ENCODE measurements at places on chromosomes 6 and 20.

- no peak for DNase-seq
These were observed 415.6 kb downstream of the GJA1 start for GRCh38 chr6:121851056-121851455.

GRCh38 chr20:1565461-1565860 is 8.0 kb upstream of the SIRPD start:
- DNase-seq: no peak

DNA sequence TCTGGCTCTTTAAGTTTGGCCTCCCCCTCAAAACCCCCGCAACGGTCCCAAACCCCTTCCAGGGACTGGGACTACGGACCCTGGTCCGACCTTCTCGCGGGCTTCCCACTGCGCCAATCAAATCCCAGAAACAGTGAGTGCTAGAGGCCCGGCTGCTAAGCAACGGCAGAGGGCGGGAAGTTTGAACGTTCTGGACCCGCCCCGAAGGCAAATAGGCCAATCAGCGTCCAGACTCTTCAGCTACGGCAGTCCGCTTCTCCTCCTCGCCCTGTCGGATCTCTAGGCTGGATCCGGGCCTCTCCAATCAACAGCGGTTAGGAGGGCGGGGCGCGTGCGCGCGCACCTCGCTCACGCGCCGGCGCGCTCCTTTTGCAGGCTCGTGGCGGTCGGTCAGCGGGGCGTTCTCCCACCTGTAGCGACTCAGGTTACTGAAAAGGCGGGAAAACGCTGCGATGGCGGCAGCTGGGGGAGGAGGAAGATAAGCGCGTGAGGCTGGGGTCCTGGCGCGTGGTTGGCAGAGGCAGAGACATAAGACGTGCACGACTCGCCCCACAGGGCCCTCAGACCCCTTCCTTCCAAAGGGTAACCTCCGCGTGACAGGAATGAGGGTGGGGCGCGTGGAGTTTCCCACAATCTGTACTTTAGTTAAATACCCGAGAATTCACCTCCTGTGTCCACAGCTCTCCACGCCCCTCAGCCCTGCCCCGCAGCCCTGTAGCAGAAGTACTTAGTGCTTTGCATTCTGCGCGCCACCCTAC is at the start of gene MSH5:
Gene MSH5 (plus strand): TSS at position 367 of the 758 bp plus-strand sequence. CDS start 462 bp downstream, outside the sequence.
- DNase-seq: peak; percentile 95

DNA sequence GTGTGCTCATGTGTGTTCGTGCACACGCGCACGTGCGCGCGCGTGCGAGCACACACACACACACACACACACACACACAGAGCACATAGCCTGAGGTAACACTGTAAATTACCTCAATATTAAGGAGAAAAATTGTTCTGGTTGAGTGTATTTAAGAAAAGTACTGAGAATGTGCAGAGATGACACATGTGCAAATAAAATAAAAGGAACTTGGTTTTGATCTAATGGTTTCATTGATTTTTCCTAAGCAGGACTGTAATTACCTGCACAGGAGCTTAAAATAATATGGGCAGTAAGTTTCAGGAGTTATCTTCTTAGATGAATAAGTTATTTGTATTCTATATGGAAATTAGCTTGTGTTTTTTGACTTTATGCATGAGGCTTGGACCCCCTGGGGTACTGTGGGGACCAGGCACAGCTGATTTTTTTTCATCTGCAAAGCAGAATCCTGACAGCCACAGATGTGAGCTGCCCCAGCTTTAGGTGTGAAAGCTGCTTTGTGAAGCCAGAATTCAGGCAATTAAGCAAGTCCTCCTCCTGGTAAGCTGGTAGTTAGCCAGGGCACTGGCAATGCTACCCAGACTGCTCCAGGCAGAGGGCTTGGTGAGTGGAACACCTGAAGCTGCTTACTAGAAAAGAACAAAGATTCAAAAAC is 1040.6 kb upstream of the CITED2 start:
- no peak for DNase-seq

DNA sequence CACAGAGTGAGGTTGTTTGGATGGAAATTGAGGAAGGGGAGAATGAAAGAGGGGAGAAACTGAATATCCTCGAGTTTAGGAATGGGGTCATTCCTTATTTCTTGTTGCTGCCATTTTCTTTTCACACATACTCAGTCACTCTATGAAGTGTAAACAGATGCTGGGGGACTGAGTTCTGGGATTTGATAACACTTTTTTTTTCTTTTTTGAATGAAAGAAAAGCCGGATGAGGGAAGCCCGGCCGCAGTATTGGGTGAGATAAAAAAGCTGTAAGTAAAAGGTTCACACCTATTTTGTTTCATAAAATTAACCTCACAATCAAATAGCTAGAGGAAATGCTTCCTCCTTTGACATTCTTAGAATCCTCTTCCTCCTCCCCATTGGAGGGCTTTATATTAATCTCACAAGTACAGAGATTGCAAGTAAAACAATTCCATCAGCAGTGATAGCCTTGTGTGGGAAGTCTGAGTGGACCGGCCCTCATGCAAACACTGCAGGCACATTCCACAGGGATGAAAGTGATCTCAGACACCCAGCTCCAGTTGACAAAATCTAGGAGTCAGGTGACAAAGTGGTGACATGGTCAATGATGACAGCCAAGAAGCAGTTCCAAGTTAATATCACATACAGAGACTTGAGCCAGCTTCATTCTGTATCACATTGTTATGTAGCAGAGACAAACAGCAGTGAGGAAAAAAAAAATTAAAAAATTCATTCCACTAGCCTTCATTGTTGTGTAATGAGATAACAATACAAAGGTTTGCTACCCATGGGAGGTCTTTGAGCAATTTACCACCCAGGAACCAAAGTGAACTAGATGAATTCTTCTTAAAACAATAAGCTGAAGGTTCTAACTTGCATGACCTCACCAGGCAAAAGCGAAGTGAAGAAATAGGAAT is 391.1 kb upstream of the HSF2 start:
- DNase-seq: no peak

DNA sequence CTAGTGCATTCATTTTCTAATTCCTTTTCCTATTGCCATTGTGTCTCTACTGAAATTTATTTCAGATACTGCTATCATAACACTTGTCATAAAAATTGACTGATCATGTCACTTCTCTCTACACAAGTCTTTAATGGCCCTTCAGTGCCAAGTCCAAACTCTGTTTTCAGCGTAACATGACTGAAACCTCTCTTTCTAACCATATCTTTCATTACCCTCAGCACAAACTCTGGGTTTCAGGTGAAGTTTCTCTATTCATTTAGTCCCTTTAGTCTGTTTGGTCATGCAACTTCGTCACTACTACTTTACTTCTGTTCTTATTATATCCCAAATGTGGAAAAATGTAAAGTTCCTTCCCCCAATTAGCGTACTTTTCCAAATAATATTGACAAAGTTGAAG is 234.9 kb downstream of the OGFRL1 start:
- no peak for DNase-seq

GRCh38 chr6:74931558-74931957 is 274.3 kb downstream of the COL12A1 start:
- DNase-seq: no peak

GRCh38 chr6:37478827-37479226 is 20.9 kb downstream of the CCDC167 start:
- DNase-seq: no peak

GRCh38 chr6:44476849-44477248 is 89.3 kb downstream of the CDC5L start:
- no peak for DNase-seq

DNA sequence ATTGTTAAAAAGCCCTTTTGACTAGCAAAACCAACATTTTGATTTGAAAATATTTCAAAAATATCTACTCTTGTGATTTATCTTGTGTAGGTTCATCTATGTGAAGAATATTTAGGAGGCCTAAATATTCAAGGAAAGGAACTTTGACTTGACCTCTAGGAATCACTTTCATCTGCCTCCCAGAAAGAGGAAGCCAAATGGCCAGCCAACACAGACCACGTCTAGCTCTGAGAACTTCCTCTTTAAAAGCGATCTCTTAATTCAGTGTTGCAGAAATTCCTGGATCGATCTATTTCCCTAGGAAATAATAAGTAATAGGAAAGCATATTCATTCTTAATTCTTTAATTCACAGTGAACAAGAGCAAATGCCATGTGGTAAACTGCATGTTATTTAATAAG is 9.6 kb upstream of the MOXD1 start:
- DNase-seq: no peak

DNA sequence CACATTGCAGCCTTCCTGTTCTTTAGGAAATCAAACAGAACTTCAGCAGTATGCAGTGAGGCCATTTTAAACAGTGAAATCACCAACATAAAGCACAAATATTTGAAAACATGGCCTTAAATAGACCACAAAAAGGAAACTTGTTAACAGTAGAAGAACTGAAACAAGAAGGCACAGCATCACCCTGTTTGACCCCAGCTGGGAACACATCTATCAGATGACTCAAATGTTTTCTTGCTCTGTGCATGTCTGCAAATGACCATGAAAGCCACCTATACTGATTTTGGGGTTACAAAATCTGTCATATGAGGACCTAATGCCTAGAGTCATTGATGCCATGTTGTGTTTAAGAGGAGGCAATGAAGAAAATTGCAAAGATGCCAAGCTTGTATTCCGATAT is 123.8 kb upstream of the ADGRF1 start:
- no peak for DNase-seq

DNA sequence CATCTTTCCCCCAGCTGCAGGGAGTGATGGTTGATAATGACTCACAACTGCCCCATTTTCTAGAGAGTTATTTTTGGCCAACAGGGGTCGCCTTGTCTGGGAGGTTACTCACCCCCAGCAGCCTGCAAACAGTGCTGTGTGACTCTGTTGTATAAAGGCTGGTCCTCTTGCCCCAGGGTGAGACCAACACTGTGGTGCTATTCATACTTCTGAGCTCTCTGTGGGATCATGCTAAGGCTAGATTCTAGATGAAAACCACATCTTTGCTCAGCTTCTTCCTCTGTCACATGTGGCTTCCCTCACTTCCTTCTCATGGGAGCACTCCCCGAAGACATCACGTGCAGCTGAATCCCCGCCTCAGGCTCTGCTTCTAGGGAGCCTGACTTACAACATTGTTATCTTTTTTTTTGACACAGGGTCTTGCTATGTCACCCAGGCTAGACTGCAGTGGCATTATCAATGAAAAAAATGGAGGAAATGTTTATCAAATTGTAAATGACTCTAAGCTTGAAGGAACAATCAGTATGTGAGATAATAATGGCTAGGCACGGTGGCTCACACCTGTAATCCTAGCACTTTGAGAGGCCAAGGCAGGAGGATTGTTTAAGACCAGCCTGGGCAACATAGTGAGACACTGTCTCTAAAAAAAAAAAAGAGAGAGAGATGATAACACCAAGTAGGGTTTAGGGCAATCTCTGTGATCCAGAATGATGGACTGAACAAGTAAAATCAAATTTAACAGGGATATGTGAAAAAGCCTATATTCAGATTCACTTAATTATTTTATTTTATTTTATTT is 55.7 kb upstream of the SLC23A2 start:
- peak; percentile 72 for DNase-seq

GRCh38 chr6:153167907-153168306 is 36.8 kb upstream of the RGS17 start:
- no peak for DNase-seq

DNA sequence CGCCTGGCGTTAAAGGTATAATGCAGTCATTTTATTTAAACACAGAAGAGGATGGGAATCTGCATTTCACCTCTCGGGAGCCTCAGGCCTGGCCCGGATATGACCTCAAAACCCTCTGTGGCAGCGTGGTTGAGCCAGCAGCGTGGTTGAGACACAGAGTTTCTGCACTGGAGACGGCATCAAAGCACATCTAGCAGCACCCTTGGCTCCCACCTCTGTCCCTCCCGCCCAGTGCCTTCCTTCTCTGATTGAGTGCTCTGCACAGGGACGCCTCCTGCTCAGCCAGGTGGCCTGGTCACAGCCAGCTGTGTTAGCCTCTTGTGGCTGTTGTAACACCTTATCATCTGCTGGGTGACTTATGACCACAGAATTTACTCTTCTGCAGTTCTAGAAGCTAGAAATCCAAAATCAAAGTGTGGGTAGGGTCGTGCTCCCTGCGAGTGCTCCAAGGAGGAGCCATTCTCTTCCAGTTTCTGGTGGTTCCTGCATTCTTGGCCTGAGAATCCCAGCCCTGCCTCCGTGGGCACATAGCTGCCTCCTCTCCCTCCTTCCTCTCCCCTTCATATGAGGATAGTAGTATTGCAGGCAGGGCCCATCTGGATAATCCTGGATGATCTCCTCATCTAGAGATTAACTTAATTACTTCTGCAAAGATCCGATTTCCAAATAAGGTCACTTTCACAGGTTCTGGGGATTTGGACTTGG is 156.7 kb downstream of the SYCP2 start:
- DNase-seq: no peak

DNA sequence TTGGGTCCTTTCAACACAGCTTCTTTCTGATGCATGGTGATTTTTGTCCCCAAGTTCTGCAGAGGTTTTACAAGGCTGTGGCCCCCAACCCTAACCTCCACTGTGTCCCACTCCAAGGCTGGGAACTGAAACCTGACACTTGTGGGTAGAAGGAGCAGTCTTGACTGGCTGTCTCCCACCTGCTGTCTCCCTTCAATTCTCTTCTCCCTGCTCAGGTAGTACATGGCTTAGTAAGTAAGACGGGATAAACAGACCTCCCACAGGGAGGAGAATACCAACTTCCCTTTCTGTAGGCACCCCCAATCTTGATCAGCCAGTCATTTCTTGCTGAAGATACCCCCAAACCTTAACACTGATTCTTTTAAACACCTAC is 25.0 kb downstream of the TGM6 start:
- no peak for DNase-seq

DNA sequence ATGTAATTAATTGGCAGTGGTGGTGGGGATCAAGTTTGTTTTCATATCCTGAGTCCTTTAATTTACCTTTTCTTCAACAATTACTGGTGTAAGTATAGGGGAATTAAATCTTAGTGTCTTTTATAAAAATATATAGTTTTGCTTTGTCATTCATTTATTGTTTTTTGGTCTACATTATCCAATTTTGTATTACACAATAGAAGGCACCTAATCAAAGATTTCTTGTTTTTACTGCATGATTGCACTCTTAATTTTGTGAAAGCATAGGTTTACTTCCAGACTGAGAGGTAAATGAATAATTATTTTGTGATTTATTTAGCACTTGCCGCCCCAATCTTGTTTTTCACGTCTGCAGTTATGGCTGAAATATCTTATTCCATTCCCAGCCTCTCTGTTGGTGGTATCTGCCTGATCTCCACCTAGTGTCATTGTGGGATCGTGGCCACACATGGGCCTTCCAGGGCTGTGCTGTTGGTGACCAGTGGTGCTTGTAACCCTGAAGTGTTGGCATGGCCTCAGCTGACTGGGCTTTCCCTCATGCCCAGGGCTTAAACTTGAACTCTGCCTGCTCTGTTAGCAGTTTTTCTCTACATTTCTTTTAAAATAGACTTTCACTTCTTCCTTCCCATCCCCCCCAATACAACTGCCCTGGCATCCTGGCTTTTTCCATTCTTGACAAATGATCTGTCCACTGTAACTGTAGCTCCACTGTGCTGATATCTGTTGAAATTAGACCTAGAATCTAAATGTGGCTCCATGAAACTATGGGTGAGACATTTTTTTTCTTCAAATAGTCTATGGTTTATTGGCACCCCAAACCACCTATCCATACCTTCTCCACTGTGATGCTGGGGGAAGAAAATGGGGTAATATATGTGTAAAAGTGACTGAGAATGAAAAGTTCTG is 24.8 kb downstream of the E2F3 start:
- no peak for DNase-seq

Data from activated T-cell treated with anti-CD3 and anti-CD28 coated beads for 24 hours (primary cell).